Colonic mucosa (tissue), 4 donors: ENCODE measurements at places on chromosomes 1 and 21. TPM values are rescaled to one million over a fixed set of nuclear protein-coding genes. Genes with fewer than 3 reads are reported as not detected.

The FCER1G gene
- 16.0 TPM for total RNA-seq

The TACSTD2 gene
- total RNA-seq = 1.2 TPM

The FCRL2 gene
- 0.10 TPM for total RNA-seq

The PLCH2 gene
- 2.0 TPM for total RNA-seq

The PRDM16 gene
- total RNA-seq = 0.79 TPM
